ENCODE measurements at places on chromosomes 16 and 17. TPM values are rescaled to one million over a fixed set of nuclear protein-coding genes. Genes with fewer than 3 reads are reported as not detected.
A peak's percentile ranks its signal among the peaks of the same experiment; 100 is the strongest.

DNA sequence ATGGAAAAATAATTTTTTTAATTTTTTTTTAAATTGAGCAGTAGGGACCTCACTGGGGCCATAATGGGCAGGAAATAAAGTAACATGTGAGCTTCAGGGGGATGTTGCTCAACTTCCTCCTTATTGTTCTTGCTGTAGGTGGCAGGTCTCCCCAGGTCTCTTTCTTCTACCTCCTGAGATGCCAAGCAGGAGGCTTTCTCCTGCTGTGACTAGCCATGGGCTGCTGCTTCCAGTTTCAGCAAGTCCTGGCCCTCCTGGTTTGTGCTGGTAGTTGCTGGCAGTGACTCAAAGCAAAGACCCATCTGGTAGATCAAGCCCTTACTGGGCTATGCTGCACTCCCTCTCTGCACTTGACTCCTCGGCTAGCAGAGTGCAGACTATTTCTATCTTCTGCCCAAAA is 2.3 kb downstream of the DPEP2NB start:
- H3K4me1 ChIP-seq: no peaks in the 10 kb centered on the region
- H3K27ac ChIP-seq: no peak overlapping the region
- H3K4me3 ChIP-seq: no peak overlapping the region
- H3K27me3 ChIP-seq: no peaks in the 10 kb centered on the region

- no peaks in the 10 kb centered on the region for H3K36me3 ChIP-seq
- no peak for DNase-seq
- H3K4me3 ChIP-seq: no peak overlapping the region
- no peaks in the 10 kb centered on the region for H3K27me3 ChIP-seq
Observed at GRCh38 chr16:24075931-24076716, 180.0 kb upstream of the CACNG3 start.

- no peak overlapping the region for H3K4me3 ChIP-seq
- H3K36me3 ChIP-seq: no peaks in the 10 kb centered on the region
- no peaks in the 10 kb centered on the region for H3K27me3 ChIP-seq
- no peak overlapping the region for H3K27ac ChIP-seq
Observed at GRCh38 chr16:74431516-74431915, 10.2 kb upstream of the CLEC18B start.

- H3K4me3 ChIP-seq: no peak overlapping the region
- H3K27ac ChIP-seq: no peak overlapping the region
- no peaks in the 10 kb centered on the region for H3K27me3 ChIP-seq
- H3K4me1 ChIP-seq: peaks cover 5% of the 10 kb centered on the region
Observed at GRCh38 chr16:31036691-31037090, 3.3 kb downstream of the STX4 start.

DNA sequence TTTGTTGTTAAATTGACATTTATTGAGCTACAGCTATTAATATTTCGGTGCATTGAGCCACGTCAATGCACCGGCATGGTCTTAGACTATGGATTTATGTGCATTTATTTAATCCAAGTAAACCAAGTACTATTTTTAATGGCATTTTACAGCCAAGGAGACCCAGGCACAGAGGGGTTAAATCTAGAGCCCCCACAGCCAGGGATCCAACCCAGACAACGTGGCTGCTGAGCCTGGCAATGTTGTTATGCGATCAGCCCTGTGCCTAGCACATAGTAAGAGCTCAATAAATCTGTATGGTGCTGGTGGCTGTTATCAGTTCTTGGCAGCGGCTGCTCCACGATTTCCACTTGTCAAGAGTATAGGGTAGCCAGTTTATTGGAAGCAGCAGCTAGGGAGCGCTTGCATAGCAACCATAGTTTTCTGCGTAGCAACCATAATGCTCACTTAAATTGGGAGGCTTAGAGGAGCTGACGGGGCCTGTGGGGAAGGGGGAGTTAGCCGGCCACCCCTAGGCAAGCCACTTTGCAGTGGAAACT is 541 bp upstream of the RBBP6 start:
- H3K27me3 ChIP-seq: no peaks in the 10 kb centered on the region
- no peak for DNase-seq
- no peaks in the 10 kb centered on the region for H3K4me1 ChIP-seq
- peak overlapping the region; percentile 99 for H3K27ac ChIP-seq

GRCh38 chr16:85149776-85150175 is 37.5 kb upstream of the CIBAR2 start:
- no peak overlapping the region for H3K4me3 ChIP-seq
- peak; percentile 67 for DNase-seq
- peaks cover 6% of the 10 kb centered on the region for H3K4me1 ChIP-seq
- no peaks in the 10 kb centered on the region for H3K36me3 ChIP-seq
- H3K27ac ChIP-seq: no peak overlapping the region

GRCh38 chr17:16464303-16465051 is 27.5 kb downstream of the LRRC75A start:
- DNase-seq: no peak
- no peaks in the 10 kb centered on the region for H3K36me3 ChIP-seq
- H3K4me3 ChIP-seq: no peak overlapping the region
- H3K27ac ChIP-seq: no peak overlapping the region

GRCh38 chr16:81399909-81400308 is 44.7 kb upstream of the CMIP start:
- no peak for DNase-seq
- H3K36me3 ChIP-seq: no peaks in the 10 kb centered on the region
- no peak overlapping the region for H3K27ac ChIP-seq
- H3K4me3 ChIP-seq: no peak overlapping the region

DNA sequence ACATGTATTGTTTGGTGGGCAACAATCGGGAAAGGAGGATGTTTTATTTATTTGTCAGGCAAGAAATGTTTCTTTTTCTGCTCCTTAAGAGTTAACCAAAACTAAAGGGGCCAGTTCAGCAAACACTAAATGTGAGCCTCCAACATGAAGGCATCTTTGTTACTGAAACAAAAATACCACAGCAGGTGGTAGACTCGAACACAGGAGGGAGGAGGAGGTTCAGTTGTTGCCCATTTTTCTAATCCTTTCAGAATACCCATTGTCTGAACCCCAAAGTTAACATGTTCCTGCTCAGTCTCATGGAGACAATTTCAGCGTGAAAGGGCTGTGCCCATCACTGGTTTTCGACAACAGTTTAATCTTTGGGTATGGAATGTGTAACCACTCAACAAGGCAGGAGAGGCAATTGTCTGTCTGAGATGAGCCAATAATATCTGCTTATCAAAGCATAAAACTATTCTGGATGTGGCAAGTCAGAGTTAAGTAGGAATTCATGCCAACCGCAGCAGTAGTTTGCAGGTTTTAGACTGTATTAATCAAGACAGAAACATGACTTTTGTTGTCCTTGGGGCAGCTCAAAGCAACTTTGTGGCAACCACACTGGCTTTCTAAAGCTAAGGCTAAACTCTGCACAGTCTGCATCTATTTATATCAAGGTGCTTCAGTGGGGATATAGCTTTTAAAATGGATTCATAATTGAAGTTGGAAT is 211.7 kb downstream of the FTO start:
- H3K4me3 ChIP-seq: no peak overlapping the region
- no peaks in the 10 kb centered on the region for H3K4me1 ChIP-seq
- H3K36me3 ChIP-seq: no peaks in the 10 kb centered on the region
- no peak overlapping the region for H3K27ac ChIP-seq
- DNase-seq: no peak

DNA sequence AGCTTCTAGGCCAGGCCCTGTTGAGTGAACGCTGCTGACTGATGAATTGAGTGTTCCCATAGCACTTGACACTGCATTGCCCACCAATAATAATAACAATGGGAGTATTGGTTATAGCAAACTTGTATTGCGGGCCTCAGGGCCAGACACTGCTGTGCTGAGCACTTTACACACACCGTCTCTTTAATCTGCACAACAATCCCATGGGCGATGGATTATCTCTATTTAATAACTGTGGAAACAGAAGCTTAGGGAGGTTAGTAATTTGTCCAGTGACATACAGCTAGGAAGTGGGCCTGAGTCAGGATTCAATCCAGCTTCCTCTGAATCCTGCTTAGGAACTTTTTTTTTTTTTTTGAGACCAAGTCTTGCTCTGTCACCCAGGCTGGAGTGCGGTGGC is 11.2 kb downstream of the ARHGAP23 start:
- no peaks in the 10 kb centered on the region for H3K27me3 ChIP-seq
- H3K27ac ChIP-seq: no peak overlapping the region
- no peak for DNase-seq
- H3K4me3 ChIP-seq: no peak overlapping the region
- no peaks in the 10 kb centered on the region for H3K36me3 ChIP-seq

- no peaks in the 10 kb centered on the region for H3K4me1 ChIP-seq
- H3K36me3 ChIP-seq: no peaks in the 10 kb centered on the region
- no peak overlapping the region for H3K4me3 ChIP-seq
- no peaks in the 10 kb centered on the region for H3K27me3 ChIP-seq
- DNase-seq: no peak
Observed at GRCh38 chr16:54942353-54942943, 11.8 kb downstream of the IRX5 start.

GRCh38 chr17:52207796-52208195 is 49.3 kb upstream of the CA10 start:
- no peaks in the 10 kb centered on the region for H3K27me3 ChIP-seq
- no peak overlapping the region for H3K4me3 ChIP-seq
- H3K27ac ChIP-seq: no peak overlapping the region
- H3K36me3 ChIP-seq: no peaks in the 10 kb centered on the region
- H3K4me1 ChIP-seq: no peaks in the 10 kb centered on the region

DNA sequence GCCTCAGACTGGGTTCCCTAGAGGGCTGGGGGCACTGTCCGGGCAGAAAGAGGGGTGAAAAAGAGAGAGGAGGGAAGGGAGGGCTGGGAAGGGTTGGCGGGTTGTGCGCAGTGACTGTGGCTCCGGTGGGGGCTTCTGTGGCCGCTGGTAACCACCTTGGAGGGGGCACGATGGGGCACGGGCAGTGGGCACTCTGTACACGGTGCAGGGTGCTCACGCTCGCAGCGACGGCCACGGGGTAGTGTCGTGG is 588 bp downstream of the PLLP start:
- DNase-seq: no peak
- H3K27ac ChIP-seq: no peak overlapping the region
- no peaks in the 10 kb centered on the region for H3K36me3 ChIP-seq
- H3K27me3 ChIP-seq: no peaks in the 10 kb centered on the region

- no peaks in the 10 kb centered on the region for H3K27me3 ChIP-seq
- peak overlapping the region; percentile 40 for H3K27ac ChIP-seq
- no peak overlapping the region for H3K4me3 ChIP-seq
- peaks cover 2% of the 10 kb centered on the region for H3K4me1 ChIP-seq
- H3K36me3 ChIP-seq: no peaks in the 10 kb centered on the region
Observed at GRCh38 chr17:17900615-17901520, 64.1 kb upstream of the SREBF1 start.

- H3K27ac ChIP-seq: no peak overlapping the region
- H3K27me3 ChIP-seq: no peaks in the 10 kb centered on the region
Observed at GRCh38 chr16:19746561-19746960, 28.5 kb downstream of the IQCK start.

DNA sequence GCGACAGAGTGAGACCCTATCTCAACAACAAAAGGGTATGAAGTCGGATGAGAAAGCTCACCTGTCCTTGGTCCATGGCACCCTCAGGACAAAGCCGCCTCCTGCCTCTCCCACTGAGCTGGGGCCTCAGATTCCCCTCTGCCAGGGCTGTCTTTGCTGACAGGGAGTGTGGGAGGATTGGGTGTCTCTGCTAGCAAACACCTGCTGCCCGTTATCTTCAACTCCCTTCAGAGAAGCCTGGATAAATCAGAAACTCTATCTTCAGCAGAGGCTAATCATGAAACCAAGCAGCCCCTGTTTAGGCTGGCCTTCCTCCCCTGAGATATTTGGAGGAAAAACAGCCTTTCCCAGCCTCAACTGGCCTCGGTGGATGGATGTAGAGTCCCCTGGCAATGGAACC is 36.3 kb upstream of the CDH1 start:
- no peak for DNase-seq
- no peaks in the 10 kb centered on the region for H3K27me3 ChIP-seq
- H3K4me1 ChIP-seq: no peaks in the 10 kb centered on the region

- DNase-seq: no peak
- H3K27me3 ChIP-seq: no peaks in the 10 kb centered on the region
- H3K4me3 ChIP-seq: no peak overlapping the region
- H3K36me3 ChIP-seq: peaks cover 4% of the 10 kb centered on the region
- peaks cover 11% of the 10 kb centered on the region for H3K4me1 ChIP-seq
- no peak overlapping the region for H3K27ac ChIP-seq
Observed at GRCh38 chr16:18783430-18784341, 6.4 kb downstream of the RPS15A start.

- no peak overlapping the region for H3K4me3 ChIP-seq
- no peaks in the 10 kb centered on the region for H3K4me1 ChIP-seq
- H3K27me3 ChIP-seq: no peaks in the 10 kb centered on the region
- peak overlapping the region; percentile 91 for H3K27ac ChIP-seq
- no peak for DNase-seq
- H3K36me3 ChIP-seq: no peaks in the 10 kb centered on the region
Observed at GRCh38 chr17:68248891-68249290, 1.0 kb downstream of the AMZ2 start.

DNA sequence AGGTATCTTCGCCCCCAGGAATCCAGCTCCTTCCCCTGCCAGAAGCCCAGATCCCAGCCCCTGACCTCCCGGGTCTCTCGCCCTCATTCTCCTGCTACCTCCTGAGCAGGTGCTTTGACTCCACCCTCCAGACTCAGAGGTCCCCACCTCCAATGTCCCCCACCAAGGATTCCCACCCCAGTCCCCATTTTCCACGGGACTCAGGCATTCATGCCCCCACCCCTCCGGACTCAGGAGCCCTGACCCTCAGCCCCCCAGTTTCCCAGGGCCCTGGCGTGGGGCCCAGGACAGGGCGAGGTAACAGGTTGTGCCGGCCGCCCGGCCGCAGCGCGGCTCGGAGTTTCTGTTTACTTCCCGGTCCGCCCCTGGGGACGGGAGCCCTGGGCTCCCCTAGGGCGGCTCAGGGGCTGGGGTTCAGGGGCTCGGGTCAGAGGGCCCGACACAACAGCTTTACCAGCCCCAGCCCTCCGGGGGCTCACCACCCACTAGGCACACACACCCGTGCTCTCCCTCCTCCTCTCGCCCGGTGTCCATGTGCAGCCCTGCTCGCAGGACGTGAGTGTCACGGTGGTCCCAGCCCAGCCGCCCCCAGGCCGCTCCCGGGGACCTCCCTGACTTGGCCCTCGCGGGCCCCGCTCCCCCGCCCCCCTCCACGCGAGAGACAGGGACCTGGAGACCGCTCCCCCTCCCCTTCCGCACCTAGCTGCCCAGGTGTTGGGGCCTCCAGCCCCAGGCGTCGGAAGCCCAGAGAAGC is 595 bp downstream of the BICDL2 start:
- peak overlapping the region; percentile 78 for H3K27ac ChIP-seq
- no peaks in the 10 kb centered on the region for H3K36me3 ChIP-seq
- H3K27me3 ChIP-seq: no peaks in the 10 kb centered on the region
- no peaks in the 10 kb centered on the region for H3K4me1 ChIP-seq

The SCO1 gene
- 38.3 TPM for total RNA-seq

The TCAP gene
- 44.3 TPM for total RNA-seq

The CCL4L2 gene
- not detected for total RNA-seq

The EVPLL gene
- total RNA-seq: 1.7 TPM

The KRT20 gene
- total RNA-seq: not detected

The SLC2A4 gene
- 13.8 TPM for total RNA-seq

The KLHL10 gene
- total RNA-seq: 6.5 TPM

The TBC1D3G gene
- total RNA-seq: not detected

The ULK2 gene
- total RNA-seq: 44.4 TPM

The FA2H gene
- total RNA-seq: 4.5 TPM

The FOXC2 gene
- 6.5 TPM for total RNA-seq

Measured in prostate gland (tissue), 2 donors.